ENCODE measurements at places on chromosomes 2 and 18.
A peak's percentile ranks its signal among the peaks of the same experiment; 100 is the strongest.

DNA sequence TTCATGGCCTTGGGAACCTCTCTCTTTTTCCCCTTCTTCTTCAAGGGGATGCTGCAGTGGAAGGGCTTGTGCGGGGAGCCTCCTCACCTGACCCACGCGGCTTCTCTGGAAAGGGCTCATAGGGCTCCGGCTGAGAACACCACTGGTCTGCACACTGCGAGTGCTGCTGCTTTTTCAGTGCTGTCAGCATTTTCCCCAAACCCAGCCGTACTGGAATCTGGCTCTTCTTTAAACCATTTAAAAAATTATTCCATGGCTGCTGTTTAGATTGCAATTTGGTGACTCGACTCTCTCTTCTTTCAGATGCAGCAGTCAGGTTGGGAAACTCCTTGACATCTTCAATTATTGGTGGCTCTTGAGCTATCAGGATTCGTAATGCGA is 272.6 kb upstream of the DSEL start:
- no peak for DNase-seq

GRCh38 chr2:225889452-225889851 is 489.9 kb downstream of the NYAP2 start:
- DNase-seq, result peak; percentile 75

- DNase-seq, result no peak
These were observed 56.4 kb downstream of the RTP5 start for GRCh38 chr2:241925821-241926441.

- DNase-seq, result no peak
These were observed 60.0 kb downstream of the CEP192 start for GRCh38 chr18:13051159-13051558.

DNA sequence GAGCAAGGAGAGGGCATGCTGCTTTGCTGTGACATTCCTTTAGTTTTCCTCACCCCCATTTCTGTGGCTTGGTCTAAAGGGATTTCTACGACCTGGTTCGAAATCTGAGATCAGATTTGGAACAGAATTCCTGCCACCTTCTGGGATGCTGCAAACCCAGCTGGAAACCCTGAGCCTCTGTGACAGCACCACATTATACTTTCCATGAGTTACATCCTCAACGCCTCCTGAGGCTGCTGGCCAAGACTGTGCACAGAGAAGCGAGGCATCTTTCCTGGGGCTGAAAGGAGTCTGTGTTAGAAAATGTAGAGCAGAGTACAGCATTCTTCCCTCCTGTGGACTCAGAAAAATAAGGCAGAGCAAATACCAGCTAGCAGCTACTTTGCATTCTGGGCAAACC is 138.1 kb upstream of the CHAC2 start:
- no peak for DNase-seq

GRCh38 chr2:33477473-33478468 is 1.3 kb downstream of the RASGRP3 start:
- DNase-seq, result no peak

DNA sequence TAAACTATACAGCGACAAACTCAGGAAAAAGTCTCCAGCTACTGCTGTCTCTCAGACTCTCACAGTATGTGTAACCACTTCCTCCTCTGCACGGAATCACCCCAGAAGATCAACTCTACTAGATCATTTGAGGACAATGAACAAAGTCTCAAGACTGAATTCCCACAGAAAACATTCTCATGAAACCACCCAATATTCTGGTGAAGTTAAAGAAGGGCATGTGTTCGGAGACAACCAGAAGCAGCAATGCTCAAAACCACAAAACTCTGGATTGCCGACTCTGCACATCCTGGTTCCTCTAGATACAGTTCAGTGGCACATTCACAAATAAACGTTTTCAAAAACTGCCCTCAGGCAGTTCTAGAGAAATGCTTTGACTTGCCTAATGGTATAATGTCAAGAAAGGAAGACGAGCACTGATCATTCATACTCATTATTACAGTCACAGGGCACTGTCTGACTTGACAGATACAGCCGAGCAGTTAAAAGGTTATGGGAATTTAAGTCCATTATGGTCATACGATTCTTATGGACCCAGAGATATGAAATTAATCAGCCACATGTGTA is 91.9 kb upstream of the STK17B start:
- no peak for DNase-seq

DNA sequence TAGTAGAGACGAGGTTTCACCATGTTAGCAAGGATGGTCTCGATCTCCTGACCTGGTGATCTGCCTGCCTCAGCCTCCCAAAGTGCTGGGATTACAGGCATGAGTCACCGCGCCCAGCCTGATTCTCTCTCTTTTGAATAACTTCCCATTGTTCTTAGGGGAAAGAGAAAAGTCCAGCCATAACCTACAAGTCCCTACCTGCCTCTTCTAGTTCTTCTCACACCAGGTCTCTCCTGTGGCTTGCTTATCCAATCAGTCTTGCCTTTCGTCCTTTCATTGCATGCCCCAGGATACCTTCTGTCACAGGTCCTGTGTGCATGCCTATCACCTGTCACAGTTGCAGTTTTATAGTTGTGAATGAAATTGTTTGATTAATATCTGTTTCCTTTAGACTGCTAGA is 148.1 kb downstream of the SLC4A3 start:
- DNase-seq, result no peak

DNA sequence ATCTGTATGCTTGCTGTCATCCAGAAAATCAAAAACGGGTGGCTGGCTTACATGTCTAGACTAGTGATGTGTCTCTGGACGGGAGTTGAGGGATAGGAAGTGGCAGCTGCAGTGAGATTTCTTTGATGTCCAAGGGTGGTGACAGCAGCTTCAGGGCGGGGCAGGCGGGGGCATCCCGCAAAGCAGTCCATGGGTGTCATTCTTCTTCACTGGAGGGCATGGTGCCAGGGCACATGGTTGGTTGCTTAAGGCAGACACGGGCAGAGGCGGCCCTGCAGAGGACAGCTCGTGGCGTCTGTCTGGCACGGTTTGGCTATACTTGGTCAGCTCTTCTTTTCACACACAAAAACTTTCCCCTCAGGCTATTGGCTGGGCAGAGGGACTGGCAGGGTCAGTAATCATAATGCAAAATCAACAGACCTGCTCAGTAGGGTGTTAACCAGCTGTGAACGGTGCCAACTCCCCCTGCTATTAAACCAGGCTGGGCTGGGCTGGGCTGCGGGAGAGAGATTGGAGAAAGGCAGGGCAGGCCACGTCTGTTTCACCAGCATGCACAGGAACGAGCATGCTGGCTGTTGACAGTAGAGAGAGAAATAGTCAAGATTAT is 63.7 kb downstream of the COL4A3 start:
- no peak for DNase-seq

DNA sequence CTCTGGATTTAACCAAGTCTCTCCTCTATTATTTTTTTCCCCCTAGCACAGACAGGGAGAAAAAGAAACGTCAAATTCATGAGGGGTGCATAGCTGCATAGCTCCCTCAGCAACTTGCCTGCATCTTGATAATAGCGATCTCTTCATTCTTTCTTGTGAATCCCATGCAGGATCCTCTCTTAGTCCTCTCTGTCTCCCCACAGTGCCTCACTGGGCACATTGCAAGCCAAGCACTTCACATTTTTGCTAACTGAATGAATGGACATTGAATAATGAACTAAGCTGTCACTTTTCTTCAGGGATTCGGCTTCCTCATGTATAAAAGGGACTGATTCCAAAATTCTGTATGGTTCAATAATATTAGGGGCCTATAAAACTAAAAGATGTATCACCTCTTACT is 2.9 kb upstream of the EPB41L3 start:
- DNase-seq, result peak; percentile 76

DNA sequence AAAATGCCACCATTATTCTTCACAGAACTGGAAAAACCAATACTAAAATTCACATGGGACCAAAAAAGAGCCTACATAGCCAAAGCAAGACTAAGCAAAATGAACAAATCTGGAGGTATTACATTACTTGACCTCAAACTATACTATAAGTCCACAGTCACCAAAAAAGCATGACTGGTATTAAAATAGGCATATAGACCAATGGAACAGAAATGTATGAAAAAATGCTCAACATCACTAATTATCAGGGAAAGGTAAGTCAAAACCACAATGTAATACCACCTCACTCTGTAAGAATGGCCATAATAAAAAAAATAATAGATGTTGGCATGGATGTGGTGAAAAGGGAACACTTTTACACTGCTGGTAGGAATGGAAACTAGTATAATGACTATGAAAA is 158.6 kb downstream of the CDH2 start:
- DNase-seq, result no peak

DNA sequence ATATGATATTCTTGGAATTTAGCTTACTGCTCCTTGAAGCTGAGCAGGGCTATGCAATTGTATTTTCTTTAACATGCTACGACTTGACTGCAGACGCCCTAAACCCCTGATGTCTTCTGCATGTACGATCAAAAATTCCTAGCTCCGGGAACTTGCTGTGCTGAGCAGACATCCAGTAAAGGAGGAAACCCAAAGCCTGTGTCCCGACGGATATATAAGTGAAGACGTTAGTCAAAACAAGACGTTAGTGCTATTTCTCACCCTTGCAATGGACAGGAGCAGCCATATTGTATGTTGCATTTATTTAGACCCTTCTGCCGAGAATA is 51.5 kb downstream of the SETBP1 start:
- DNase-seq, result no peak
